ENCODE measurements at places on chromosomes 3 and 15. TPM values are rescaled to one million over a fixed set of nuclear protein-coding genes. Genes with fewer than 3 reads are reported as not detected.

DNA sequence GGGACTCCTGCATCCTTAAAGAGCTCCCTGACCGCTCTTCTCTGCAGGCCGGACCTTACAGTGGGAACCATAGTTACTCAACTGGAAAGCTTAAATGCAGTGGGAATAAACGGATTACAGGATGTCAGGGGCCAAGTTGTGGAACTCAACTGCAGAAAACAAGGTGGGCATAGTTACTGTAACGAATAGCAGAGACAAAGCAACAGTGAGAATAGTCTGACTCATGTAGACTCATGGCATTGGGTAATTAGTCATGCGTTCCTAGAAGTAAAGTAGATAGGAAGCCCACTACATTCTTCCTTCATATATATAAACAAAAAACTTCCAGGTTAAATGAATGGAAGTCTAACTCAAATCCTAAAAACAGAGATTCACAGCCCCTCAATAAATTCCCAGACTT, 95.5 kb upstream of the CHRNA7 start:
- peak; percentile 16 for DNase-seq

GRCh38 chr3:52381623-52382022, 63.3 kb downstream of the SEMA3G start:
- DNase-seq = no peak

DNA sequence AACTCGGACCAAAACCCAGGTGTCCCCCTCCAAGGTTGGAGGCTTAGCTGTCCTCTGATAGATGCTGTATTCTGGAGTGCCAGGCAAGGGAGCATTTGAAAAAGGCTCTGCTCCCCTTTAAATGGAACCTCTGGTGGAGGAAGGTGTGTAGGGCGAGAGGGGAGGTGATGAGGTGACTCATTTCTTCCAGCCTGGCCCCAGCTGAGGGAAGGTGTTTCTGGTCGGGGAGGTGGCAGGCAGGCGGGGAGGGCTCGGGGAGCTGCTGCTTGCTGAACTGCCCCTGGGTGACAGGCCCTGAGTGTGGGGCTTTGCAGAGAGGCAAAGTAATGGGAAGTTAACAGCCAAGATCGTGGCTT, 18.8 kb downstream of the PSTPIP1 start:
- no peak for DNase-seq

DNA sequence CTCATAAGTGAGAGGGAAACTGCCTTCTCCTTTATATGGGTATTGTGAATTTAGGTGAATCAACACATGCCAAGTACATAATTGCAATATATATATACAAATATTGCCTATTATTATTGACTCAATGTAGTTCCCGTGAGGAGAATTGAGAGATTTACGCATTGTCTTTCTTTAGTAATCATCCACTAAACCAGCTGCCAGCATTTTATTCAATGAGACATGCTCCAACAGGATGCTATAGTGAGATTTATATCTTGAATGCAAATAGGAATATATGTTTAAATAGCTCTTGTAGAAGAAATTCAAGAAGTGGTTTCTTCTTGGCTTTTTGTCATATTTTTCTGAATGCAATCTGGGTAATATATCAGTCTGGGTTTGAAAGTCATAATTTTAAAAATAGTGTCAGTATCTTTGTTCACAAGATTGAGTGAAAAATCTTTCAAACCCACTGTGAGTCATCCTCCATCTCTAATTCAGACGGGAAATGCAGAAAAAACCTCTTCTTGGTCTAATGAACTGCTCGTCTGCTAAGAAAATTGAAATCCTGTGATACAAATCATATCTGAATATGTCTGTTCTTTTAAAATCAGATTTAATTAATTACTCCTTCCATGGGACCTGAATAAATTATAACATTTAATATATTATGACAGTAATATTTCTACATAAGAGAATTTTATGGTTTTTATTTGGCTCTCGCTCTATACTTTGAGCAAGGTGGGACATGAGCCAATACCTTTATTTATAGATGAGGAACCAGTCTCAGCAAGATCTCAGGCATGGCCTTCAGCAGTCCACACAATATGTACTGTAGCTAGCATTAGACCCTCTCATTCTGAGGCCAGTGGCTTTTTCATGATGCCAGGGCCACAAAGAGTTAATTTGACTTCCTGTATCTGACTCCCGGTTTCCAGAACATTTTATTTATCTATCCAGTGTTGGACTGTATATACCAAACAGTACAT, 516.0 kb downstream of the GABRG3 start:
- DNase-seq = no peak

- DNase-seq = no peak
These were observed 38.2 kb downstream of the BOC start for GRCh38 chr3:113249601-113250000.

- DNase-seq = no peak
These were observed 81.3 kb downstream of the DGKG start for GRCh38 chr3:186280737-186281136.

- DNase-seq = no peak
These were observed 29.1 kb upstream of the MANF start for GRCh38 chr3:51355891-51356578.

GRCh38 chr3:166080096-166080495, 242.9 kb upstream of the BCHE start:
- DNase-seq = no peak

DNA sequence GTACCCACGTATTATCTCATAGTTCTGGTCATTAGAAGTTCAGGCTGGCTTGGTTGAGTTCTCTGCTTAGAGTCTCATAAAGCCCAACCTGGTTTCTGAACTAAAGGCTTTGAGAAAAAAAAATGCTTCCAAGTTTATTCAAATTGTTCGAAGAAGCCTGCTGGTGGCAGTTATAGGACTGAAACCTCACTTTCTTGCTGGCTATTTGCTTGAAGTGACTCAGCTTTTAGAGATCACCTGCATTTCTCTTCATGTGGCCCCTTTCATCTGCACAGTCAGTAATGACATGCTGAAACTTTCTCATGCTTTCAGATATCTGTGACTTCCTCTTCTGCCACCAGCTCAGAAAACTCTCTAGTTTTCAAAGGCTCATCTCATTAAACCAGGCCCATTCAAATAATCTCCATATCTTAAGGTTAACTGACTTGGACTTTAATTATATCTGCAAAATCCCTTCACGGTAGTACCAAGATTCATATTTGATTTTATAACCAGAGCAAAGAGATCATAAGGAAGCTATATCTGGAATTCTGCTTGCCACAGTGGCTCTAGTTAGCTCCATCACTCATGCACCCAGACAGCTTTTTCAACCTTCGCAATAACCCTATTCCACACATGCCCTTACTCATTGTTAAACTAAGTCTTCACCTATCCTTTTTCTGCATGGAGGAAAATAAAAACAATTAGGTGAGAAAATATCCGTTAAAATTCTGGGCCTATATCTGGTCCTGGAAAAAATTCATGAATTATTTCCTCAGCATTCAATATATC, 433.8 kb upstream of the CBLB start:
- no peak for DNase-seq

GRCh38 chr3:151468284-151468917, 7.5 kb upstream of the IGSF10 start:
- peak; percentile 84 for DNase-seq

- DNase-seq = peak; percentile 77
These were observed 593.4 kb upstream of the TGFBR2 start for GRCh38 chr3:30012941-30013543.

DNA sequence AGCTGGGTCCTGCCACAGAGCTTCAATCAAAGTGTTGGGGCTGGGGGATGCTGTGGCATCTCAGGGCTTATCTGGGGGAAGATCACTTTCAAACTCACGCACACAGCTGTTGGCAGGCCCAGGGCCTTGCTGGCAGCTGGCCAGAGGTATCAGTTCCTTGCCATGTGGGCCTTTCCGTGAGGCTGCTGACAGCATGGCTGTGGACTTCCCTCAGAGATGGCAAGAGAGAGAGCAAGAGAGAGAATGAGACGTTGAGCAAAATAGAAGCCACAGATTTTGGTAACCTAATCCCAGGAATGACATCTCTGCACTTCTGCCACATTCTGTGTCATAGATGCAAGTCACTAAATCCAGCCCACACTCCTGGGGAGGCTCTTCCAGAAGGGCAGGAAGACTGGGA, 91.0 kb downstream of the TPRG1 start:
- DNase-seq = no peak

DNA sequence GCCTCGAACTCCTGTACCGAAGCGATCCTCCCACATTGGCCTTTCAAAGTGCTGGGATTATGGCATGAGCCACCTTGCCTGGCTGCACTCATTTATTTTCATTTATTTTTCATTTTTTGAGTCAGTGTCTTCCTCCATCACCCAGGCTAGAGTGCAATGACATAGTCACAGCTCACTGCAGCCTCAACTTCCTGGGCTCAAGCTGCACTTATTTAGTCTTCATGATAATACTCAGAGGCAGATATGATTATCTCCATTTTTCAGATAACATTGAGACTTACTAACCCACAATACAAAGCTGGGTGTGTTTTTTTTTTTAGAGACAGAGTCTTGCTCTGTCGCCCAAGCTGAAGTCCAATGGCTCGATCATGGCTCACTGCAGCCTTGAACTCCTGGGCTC, 10.0 kb downstream of the PRKCI start:
- no peak for DNase-seq

DNA sequence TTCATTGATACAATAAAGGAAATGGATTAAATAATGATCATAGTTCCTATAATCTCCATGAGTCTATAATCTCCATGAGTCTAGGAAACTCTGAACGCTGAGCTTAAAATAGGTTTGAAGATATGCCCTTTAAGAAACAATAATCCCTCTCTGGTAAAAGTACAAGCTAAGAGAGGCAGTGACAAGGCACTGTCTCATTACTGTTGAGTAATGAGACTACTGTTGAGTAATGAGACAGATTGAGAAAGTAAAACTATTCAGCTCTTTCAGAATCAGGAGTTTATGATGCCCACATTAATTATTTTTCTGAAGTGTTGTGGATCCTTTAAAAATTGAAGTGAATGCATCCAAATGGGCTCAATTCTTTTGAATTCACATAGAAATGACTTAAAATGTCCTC, 235.5 kb upstream of the THRB start:
- DNase-seq = no peak

GRCh38 chr15:80618685-80619400, 76.3 kb upstream of the ABHD17C start:
- no peak for DNase-seq

- DNase-seq = no peak
These were observed 21.2 kb downstream of the GJD2 start for GRCh38 chr15:34733621-34734020.

DNA sequence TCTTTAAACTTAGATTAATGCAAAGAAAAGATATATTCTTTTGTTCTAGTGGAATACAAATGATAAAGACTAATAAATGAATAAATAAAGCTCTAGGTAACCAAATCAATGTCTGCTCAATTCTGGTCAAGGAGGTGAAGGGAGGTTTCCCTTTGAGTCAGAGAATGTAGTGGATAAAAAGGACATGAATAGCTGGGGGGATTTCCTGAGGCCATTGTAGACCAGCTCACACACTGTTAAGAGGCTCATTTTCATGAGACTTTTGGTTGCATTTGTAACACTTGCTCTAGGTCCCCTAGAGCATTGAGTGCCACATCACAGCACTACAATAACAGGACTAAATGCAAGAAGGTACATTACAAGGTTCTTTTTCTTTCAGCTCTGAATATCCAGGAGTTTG, 170.7 kb downstream of the TIGIT start:
- no peak for DNase-seq

DNA sequence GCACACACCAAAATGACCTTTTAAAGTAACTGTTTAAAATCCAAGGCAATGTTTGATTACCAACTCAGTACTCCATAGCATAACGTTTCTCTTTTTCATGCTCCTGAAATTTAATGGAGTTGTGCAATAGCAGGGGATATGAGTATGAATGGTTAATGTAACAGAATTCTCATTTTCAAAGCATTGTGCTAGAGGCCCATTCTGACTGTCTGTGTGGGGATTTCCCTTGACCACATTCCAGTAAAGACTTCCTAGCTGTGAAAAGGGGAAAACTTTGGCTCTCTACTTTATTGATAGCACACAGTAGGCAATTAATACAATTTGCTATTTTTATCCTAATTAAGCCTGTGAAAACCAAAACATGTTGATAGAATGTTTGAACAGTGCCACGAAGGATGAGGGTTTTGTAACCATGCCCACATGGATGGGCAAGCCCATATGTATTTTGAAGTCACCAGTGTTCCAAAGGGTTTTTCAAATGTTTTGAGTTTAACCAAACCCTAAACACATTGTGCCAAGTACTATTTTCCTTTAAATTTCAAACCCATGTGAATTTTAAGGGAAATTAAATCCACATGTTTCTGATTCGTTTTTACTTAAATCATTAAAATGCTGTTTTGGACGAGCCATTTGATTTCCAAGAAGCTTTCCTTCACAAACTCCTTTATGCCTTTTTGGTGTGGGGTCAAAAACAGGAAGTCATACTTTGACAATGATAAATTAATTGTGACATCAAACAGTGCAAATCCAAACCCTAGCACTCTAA, 261.2 kb downstream of the SHOX2 start:
- DNase-seq = no peak

DNA sequence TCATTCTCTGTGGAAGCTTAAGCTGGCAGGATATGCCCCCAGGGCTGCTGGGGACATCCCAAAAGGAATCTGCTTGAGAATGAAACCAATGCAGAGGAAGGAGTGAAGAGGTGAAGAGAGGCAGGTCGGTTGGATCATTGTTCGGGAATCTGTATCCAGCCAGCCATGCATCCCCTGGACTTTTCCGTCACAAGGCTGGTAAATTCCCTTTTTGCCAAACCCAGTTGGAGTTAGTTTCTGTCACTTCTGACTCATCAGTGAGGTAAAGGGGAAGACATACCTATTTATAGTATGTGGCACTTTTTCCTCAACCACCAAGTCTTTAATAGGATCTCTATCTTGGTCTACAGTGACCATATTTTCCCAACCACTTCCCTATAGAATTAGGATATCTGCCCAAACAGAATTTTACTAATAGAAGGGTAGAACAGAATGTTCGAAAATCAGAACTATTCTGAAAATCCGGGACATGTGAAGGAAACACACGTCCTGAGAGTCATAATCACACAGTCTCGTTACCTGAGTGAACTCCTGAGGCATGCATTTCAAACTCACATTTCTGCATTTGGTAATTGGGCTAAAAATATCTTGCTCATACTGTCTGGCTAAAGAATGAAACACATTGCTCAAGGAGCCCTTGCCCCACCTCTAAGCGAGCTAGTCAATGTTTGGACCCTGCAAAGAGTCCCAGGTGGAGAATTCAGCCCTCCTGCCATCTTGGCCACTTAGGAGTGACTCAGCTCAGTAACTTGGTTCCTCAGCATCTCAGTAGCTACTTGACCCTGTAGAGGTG, 289.7 kb upstream of the ADAMTS9 start:
- DNase-seq = no peak

Gene ADIPOQ
- total RNA-seq = not detected

Gene HACL1
- 51.9 TPM for total RNA-seq

Gene KNG1
- not detected for total RNA-seq

Gene COL8A1
- total RNA-seq = not detected

Gene SHQ1
- total RNA-seq = 25.9 TPM

Gene RNF13
- total RNA-seq = 141 TPM

Gene MNS1
- 2.8 TPM for total RNA-seq

Gene MKRN2OS
- not detected for total RNA-seq

Gene LINGO1
- 0.90 TPM for total RNA-seq

Gene CTXN2
- total RNA-seq = not detected

Gene OXSR1
- 27.9 TPM for total RNA-seq

Gene C3orf85
- not detected for total RNA-seq
